ENCODE measurements at places on chromosomes 2 and 18.

DNA sequence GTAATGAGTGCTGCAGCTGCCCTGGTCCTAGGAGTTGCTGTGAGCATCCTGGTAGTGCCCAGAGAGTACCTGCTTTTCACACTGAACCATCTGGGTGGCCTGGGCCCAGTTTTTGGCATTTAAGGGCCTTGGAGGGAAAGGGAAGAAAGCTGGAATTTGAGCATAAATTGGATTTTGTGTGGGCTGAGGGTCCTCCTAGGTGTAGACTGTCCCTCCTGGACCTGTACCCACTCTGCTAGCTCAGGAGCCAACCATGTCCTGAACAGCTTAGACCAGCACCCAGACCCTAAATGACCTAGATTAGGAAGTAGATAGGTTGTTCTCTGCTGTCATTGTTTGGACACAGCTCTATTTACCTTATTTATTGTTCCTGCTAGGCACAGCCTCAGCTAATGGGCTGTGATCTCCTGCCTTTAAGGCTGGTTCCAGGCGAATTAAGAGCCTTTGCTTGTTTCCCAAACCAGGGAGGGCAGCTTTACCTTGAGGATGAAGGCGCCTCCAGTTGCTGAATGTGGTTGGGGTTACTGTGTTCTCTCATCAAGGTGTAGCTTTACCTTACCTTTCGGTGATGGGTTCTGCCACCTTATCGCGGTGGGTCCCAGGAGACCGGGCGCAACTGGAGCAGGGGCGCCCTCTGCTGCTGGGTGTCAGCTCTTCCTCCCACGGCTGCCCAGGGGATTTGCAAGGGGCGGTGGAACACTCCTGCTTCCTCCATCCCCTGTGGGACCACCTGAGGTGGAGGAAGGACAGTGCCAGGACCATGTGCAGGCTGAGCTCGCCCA, 34.4 kb downstream of the ITGA6 start:
- no peak for DNase-seq

GRCh38 chr2:240554767-240555493, 2.9 kb downstream of the ANKMY1 start:
- DNase-seq: no peak

DNA sequence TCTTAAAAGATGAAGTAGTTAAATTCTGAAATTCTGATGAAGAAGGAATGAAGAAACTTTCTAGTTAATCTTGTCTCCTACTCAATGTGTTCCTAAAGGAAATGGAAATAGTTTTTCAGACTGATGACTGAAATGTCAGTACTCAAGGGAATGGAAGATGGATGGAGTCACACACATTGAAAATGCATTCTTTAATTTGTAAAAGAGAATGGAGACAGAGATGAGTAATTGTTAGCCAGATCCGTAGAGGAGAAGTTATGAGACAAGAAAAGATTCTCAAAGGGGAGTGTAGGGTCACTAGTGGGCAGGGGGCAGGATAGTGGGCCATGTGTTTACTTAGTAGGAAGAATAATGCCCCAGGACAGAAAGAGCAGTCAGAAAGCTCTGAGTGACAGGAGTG, 13.3 kb downstream of the ZSWIM2 start:
- no peak for DNase-seq

DNA sequence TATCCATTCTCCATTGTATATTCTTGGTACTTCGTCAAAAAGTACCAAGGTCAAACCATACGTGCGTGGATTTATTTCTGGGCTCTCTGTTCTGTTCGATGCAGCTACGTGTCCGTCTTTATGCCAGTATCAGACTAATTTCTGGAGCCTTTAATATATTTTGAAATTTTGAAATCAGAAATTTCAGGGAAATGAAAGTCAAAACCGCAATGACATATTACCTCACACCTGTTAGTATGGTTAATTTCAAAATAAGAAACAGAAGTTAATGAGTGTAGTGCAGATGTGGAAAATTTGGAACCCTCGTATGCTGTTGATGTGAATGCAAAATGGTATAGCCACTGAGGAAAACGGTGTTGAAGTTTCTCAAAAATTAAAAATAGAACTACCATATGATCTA, 156.1 kb upstream of the TRIB2 start:
- DNase-seq: no peak

GRCh38 chr2:10166676-10167292, 44.2 kb downstream of the RRM2 start:
- no peak for DNase-seq

DNA sequence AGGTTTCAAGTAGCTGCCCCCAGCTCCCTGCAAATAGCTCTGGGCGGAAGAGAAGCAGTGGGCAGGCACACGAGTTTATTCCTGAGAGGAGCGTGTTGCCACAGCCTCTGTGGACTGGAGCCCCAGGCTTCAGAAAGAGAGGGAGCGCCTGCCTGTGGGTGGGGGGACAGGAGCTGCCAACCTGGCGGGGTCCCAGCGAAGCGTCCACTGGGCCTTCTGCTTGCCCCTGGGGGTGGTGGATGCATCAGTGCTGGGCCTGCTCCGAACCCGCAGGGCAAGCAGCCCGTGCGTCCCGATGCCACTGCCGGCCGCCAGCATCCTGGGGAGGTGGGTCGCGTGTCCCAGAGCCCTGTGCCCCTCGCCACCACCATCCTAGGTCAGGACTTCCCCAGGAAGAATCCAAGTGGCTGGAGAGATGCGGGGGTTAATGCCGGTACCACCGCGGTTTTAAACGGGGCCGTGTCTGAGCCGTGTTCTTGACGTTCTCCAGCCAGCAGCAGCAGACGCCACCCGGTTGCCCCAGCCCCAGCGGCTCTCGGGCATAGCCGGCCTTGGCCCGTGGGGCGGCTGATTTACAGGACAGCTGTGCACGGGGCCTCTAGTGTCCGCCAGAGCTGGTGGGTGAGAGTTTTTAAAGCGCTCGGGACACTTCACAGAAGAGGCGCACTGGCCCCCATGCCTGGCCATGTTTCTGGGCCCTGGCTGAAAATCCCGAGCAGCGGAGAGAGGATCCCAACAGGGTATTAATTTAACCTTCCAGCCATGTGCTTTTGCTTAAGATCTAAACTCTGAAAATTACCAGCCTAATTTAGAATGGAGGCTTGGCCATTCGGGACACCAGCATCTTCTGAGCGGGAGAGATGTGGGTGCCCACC, 84.7 kb downstream of the NFATC1 start:
- no peak for DNase-seq

DNA sequence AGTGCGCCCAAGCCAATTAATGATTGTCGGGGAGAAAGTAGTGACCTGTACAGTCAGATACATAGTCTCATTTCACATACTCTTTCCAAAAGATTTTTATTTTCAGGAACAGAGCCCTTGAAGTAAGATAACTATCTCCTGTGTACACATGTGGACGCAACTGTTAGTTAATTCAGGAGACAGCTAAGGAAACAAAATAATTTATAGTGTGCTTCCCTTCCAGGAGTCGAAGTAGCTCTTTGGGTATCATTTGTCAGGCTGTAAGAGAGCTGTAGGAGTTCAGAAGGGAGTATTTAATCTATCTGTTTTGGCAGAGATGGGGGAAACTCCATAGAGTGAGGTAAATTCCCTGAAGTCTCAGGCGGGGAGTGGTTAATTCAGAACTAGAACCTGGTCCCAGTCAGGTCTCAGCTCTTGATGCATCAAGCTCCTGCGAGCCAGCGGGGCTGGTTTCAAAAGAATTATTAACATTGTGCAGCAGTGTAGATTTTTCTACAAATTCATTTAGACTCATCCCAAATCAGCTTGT, 63.0 kb downstream of the MAPK4 start:
- no peak for DNase-seq

GRCh38 chr2:204172145-204172600, 235.6 kb downstream of the ICOS start:
- DNase-seq: no peak

DNA sequence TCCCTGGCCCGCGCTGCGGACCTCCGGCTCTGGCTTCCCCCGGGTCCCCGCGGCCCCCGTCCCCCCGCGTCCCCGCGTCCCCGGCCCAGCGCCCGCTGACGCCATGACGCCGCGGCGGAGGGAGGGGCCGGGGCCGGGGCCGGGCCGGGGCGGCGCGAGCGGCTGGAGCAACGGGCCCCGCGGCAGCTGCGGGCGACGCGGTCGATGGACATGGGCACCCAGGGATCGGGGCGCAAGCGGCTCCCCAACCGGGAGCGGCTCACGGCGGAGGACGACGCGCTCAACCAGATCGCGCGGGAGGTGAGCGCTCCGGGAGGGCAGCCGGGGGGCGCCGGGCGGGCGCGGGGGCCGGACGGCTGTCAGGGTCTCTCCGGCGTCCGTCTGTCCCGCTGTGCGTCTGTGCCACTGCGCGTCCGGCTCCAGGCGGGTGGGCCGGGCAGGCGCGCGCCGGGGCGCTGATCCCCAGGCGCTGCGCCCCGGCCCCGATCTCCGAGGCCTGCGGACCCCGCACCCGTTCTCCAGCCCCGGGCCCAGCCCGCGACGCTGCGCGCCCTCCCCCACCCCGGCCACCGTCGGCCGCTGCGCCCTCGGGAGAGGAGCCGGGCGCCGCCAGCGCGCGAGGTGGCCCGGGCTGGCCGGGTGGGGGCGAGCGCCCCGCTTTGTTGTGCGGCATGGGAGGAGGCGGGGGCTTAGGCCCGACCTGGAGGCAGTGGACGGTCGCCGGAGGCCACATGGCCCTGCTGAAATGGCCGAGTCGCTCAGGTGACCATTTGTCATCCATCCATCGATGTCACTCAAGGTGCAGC, at the start of gene LRRFIP1:
Gene LRRFIP1 (plus strand): TSS at position 147 of the 806 bp plus-strand sequence. CDS start 58 bp downstream, at position 205.
- DNase-seq: no peak

DNA sequence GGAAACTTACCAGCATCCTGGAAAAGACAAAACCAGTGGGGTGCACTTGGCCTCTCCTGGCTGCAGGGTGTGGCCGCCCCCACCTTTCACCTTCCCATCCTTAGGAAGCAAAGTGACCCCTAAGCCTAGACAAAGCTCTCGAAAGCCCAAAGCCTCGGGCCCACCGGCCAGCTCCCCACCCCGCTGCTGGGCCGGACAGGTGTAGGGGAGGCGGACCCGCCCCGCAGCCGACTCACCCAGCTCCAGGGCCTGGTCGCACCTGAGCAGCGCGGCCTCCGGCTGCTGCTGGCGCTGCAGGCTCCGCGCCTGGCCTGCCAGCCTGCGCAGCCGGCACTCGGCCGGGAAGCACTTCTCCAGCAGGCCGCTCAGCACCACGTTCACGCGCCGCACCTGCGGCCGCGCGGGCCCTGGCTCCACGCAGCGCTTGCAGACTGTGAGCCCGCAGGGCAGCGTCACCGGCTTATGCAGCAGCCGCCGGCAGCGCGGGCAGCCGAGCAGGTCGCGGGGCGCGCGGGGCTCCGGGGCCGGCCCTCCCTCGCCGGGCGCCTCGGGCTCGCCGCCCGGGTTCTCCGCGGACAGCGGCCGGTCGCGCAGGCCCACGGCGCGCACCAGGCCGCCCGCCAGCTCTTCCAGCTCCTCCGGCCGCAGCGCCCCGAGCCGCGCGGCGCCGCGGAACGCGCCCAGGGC, 979 bp downstream of the LONRF2 start:
- no peak for DNase-seq

- DNase-seq: no peak
These were observed 112.7 kb downstream of the MCFD2 start for GRCh38 chr2:46802665-46803546.

- DNase-seq: no peak
These were observed 96.2 kb upstream of the BCL2L11 start for GRCh38 chr2:111024496-111024895.

GRCh38 chr2:222796413-222797103, 64.3 kb upstream of the ACSL3 start:
- peak; percentile 14 for DNase-seq

DNA sequence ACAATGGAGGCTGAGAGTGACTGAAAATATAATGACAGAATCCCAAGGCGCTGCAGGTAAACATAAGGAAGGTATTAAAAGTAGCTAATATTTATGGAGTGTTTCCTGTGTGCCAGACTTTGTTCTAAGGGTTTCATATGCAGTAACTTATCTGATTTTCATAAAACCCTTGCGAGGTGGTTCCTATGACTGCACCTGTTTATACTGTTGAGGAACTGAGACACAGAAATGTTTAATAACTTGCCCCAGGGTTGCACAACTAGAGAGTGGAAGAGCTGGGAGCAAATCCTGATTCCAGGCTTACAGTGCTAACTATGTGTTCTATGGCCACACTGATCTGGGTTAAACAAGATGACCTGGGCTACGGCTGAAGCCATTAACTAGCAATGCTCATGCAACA, 2.4 kb downstream of the SP110 start:
- DNase-seq: no peak

GRCh38 chr2:9967053-9967775, 15.7 kb downstream of the GRHL1 start:
- no peak for DNase-seq

DNA sequence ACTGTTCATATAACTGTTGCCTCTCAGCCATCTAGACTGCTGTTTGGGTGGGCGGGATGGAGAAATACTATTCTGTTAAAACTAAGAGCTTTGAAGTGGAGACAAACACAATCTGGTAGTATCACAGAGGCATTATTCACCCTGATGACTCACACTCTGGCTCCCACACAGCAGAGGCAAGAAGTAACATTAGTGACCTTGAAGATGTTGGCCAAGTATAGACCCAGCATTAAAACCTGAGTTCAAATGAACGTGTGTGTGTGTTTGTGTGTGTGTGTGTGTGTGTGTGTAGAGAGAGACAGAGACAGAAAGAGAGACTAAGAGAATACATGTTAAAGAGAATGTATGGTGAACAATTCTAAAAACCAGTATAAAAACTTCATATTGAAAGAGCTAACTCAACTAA, 22.5 kb upstream of the ACVR1 start:
- DNase-seq: peak; percentile 55
